ENCODE measurements at places on chromosomes 3 and 15.

GRCh38 chr3:5112043-5112442, 10.0 kb upstream of the ARL8B start:
- DNase-seq, result no peak

GRCh38 chr15:32717426-32718226, at the start of gene GREM1:
Gene GREM1, plus strand, starts transcription at chr15:32718004. Its CDS starts 12,687 bp downstream, at chr15:32730691.
- DNase-seq, result no peak

DNA sequence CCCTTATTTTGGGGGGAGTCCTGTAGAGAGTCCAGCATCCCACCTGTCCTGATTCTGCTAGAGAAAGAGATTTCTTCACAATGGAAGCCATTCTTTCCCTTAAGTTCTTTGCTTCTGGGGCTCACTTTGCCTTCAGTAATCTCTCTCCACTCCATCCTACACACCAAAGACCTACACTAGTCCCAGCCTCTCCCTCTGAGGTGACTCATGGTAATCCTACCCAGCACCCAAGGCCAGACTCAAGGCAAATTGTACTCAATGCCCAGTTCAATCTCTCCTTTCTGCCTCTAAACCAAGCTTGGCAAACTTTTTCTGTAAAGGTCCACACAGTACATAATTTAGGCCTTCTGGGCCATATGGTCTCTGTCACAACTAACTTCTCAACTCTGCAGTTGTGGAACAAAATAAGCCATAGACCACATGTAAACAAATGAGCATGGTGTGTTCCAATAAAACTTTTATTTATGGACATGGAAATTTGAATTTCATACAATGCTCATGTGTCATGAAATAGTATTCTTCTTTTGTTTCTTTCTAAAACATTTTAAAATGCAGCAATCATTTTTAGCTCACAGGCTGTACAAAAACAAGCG, 72.5 kb downstream of the MRPL46 start:
- no peak for DNase-seq

GRCh38 chr15:57920911-57921310, 144.6 kb downstream of the ALDH1A2 start:
- no peak for DNase-seq

DNA sequence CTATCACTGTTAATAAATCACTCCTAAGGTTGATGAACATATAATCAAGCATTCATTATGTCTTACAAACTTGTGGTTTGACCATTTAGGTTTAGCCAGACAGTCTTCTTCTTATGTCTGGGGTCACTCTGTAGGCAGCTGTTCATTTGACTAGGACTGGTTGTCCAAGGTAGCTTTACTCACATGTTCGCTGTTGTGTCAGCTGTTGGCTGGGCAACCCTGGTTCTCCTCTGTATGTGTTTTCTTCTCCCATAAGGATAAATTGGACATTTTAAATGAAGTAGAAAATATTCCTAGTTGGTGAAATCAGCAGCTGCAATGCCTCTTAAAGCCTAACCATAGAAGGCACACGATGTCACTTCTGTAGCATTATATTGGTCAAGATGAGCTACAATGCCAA, 635.1 kb downstream of the EPHA3 start:
- DNase-seq, result no peak

DNA sequence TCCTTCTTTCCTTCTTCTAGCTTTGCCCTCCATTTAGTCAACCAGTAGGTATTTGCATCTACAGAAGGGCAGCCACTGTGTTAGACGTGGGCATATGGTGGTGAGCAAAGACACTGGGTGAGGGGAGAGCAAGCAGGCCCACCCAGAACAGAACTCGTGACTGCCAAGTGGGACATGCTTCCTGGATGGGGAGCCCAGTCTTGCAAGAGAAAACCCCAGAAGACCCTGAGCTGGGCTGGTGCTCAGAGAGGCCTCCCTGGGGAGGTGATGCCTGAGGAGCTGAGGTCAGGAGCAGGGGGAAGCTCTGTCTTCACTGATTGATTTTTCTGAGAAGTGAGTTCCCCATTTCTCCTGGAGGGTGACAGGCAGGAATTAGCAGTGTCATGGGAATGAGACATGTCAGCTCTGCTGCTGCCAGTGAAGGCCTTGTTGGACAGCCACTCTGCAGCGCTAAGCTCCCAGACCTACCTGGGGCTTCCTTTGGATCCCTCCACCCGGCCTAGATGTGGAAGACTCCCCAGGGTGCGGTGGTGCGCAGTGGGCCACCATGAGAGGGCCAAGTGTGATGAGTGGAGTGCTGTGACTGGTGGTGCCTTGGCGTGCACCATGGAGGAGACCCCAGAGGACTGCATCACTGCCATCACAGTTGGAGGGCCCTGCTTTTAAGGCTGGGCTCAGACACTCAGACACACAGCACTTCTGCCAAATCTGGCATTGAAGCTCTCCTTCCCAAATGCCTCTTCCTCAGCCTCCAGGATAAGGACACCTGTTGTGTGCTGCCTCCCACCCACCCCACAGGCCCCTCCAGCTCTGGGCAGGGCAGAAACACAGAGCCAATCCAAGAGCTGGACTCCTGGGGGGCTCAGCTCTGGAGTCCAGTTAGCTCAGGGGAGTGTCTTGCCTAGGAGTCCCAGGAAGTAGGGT, 40.0 kb upstream of the TOPBP1 start:
- DNase-seq, result no peak

DNA sequence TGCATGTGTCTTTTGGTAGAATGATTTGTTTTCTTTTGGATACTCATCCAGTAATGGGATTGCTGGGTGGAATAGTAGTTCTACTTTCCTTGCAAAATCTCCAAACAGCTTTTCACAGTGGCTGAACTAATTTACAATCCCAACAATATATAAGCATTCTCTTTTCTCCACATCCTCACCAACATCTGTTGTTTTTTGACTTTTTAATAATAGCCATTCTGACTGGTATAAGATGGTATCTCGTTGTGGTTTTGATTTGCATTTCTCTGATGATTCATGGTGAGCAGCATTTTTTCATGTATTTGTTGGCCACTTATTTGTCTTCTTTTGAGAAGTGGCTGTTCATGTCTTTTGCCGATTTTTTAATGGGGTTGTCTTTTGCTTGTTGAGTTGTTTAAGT, 55.8 kb downstream of the ST8SIA2 start:
- no peak for DNase-seq

GRCh38 chr3:140177943-140178342, 243.0 kb downstream of the CLSTN2 start:
- DNase-seq, result no peak
